ENCODE measurements at places on chromosomes 1 and 21.

GRCh38 chr1:6691507-6691906 is 10.1 kb downstream of the DNAJC11 start:
- no peak for DNase-seq

GRCh38 chr1:230869500-230869899 is 1.2 kb upstream of the C1orf198 start:
- no peak for DNase-seq

DNA sequence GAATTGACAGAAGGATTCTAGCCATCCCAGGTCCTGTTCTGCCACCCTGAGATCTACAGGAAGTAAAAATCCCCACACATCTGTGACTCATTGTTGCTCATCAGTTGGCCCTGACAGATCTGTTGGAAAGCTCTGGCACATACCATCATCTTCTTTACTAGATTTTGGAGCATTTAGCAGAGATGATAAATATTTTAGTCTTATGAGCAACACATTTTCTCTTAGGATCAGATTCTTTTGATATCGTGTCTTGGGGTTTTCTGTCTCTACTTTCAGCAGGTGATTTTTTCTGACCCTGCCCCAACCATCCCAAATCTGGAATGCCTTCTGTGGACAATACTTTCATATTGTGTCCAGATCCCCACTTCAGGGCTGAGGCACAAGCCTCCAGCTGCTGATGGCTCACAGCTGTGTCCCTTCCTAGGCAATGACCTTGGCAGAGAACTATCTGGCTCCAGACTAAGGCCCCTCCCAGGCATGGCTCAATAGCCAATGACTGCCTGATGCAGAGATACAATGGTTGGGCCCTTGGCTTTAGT is 102.8 kb downstream of the GDAP2 start:
- no peak for DNase-seq

GRCh38 chr1:169072945-169073725 is 33.4 kb upstream of the ATP1B1 start:
- DNase-seq: no peak

DNA sequence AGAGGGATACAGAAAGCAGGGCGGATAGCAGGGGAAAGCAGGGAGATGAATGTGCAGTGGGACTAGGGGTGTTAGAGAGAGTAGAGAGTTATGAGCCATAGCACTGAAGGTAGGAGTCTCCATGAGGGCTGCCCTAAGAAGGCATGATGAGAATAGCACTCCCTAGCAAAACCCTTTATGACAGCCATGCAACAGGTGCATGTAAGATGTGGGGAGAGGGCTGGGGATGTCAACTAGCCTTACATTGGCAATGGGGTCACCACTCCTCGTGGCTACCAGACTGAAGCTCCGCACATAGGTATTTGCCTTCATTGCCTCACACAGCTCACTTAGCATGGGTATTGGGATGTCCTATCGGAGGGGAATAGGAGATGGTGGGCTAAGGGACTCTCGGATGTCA is 4.6 kb downstream of the TMOD4 start:
- no peak for DNase-seq

GRCh38 chr21:44875316-44875700 is 1.8 kb upstream of the PTTG1IP start:
- DNase-seq: no peak

GRCh38 chr1:20035114-20035513 is 34.9 kb upstream of the PLA2G5 start:
- no peak for DNase-seq

GRCh38 chr1:56235909-56236510 is 343.4 kb downstream of the PLPP3 start:
- peak; percentile 65 for DNase-seq

DNA sequence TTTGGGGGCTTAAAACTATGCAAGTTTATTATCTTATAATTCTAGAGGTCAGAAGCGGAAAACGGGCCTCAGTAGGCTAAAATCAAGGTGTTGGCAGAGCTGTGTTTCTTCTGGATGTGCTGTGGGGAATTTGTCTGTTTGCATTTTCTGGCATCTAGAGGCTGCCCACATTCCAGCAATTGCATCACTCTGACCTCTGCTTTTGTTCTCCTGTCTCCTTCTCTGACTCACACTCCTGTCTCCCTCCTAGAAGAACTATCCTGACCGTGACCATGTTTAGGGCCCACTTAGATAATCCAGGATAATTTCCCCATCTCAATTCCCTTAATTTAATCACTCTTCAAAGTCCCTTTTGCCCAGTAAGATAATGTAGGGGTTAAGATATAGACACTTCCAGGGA is 127.4 kb upstream of the DEPDC1 start:
- peak; percentile 53 for DNase-seq

- no peak for DNase-seq
Measured at GRCh38 chr1:171292799-171293198, 21.2 kb upstream of the FMO4 start.

DNA sequence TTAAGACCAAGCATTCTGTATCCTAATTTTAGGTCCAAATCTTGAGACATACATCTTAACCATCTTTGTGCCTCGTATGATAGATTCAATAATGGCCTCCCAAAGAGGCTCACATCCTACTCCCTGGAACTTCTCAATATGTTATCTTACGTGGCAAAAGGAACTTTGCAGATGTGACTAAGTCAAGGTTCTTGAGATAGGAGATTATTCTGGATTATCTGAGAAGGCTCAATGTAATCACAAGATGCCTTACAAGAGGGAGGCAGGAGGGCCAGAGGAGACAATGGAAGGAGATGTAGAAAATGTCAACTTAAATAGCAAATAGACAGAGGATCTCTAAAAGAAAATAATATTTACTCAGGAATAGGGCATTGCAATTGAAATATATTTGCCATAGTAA is 548.9 kb downstream of the MATN1 start:
- no peak for DNase-seq

DNA sequence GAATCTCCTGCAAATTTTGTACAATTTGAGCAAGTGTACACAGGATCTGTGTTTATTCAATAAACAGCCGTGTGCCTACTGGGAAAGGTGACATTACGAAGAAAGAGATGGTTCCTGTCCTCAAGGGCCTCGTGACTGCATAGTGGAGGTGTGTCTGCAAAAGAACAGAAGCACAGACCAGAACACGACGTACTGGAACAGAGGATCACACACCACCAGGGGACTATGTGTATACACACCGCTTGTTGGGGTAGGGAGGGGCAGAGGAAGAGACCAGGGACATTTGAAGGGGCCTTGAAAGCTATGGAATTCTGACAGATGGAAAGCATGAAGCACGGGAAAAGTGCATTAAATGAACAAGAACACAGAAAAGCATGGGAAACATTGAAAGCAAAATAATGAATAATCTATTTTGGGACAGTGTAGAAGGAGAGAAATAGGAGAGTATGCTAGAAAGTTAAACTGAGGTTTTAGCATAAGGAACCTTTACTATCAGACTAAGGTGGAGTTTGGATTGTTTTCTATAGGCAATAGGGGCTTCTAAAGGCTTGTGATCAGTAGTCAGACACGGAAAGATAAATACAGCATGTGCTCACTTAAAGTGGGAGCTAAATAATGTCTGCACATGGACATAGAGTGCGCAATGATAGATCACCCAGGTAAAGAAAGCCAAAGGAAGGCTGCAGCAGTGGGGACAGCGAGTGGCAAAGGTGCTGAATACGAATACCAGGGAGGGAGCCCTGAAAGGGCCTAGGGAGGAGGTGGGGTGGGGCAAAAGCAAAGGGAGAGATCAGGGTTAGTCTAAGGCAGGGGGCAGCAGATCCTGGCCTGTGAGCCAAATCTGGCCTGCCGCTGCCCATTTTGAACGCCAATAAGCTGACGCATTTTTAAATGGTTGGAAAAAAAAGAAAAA is 11.0 kb downstream of the JAK1 start:
- DNase-seq: no peak

DNA sequence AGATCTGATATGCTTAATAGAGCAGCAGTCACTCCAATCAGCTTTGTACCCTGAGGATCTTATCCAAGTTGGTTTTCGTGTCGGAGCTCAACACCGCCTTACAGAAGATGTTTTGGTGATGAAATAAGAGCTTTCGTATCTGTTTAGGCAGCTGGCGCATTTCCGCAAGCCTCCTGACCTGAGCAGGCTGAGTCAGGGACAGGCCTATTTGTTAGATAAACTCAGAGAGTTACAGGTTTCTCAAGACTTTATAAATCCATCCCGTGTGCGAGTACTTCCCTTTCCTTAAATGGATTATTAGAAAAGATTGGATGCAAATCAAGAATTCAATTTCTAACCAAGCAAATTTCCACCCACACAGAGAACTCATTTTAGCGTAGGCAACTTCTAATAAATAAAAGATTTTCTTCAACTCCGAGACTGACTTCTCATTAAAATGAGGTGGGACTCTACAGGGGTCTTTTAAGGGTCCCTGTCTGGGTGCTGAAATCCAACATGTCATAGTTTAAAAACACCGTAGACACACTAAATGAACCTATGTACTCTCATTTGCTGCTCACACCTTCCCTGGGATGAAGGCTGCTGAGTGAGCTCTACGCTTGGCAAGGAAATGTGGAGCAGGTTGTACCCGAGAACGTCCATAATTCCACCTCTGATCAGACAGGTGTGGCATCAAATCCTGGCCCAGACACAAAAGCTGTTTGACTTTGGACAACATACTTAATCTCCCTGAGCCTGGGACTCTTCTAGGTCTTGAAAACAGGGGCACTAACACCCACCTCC is 106.9 kb upstream of the F3 start:
- DNase-seq: peak; percentile 48

DNA sequence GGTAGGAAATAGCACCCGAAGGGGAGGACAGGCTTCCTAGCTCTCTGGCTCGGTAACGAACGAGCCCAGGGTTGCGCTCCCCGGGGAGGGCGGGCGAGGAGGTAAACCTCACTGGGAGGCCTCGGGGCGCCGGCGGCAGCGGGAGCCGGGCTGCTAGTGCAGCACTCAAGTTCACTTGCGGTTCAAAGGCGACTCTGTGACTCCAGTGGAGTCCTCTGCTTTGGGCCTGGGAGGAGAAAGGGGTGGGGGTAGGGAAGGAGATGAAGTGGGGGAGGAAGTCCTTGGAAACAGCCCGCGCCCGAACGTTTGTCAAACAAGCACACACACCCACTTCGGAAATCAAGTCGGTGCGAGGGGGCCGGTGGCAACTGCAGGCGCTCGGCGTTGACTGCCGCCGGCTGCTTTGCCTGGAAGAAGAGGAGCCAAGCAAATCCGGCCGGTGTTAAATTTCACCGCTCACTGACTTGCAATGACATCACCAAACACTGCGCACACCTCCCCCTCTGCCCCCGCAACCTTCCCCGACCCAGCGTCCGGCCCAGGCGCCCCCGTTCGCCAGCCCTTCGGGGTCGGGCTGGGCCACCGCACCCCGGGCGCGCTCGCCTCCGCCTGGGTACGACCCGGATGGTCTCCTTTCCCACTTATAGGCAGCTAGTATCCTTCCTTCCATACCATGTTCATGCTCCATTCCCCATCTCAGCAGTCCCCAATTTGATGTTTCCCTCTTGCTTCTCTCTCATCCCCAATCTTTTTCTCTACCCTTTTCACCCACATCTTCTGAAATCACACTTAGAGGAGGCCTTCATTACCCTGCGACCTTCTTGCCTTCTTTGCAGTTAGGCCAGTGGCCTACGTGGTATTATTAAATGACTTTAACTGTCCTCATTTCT is at the start of gene COL24A1:
Gene COL24A1 (minus strand): TSS at position 207 of the 890 bp plus-strand sequence. CDS start 376 bp downstream, outside the sequence.
- DNase-seq: peak; percentile 86

All from ELF-1 (cell line).